Right lung (tissue), 10 donors: ENCODE measurements at places on chromosomes 16 and 17. TPM values are rescaled to one million over a fixed set of nuclear protein-coding genes. Genes with fewer than 3 reads are reported as not detected.

DNA sequence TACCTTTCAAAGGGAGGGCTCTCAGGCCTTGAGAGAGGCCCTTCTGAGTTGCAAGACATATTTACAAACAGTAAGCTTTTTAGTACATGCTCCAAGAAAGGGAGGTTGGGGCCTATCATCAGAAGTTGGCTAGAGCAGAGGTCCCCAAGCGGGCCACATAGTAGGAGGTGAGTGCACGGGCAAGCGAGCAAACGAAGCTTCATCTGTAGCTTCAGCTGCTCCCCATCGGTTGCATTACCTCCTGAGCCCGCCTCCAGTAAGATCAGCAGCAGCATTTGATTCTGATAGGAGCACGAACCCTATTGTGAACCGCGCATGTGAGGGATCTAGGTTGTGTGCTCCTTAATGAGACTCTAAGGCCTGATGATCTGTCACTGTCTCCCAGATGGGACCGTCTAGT lies 26.2 kb downstream of the PRDM7 start:
- DNase-seq = no peak

DNA sequence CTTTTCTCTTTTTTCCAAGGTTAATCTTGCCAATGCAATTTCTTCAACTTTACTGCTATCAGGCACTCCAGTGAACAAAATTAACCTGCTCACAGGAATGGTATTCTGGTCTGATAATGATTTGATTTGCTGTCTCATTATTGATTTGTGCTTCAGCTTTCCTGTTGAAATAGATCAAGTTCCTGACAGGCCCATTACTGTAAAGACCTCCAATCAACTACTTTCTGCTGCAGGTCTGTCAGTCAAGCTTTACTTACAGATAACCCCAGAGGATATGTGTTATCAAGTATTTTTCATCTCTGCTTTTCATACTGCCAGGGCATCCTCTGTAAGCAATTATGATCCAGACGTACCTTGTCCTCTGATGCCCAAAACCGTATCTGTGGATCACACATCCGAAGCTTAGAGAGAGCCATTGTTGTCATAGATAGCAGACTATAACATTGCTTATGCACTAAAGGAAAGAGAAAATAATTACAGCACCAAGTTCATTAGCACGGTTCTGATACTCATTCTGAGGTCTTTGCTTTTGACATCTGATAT lies 215.6 kb downstream of the PHKB start:
- no peak for DNase-seq

GRCh38 chr16:62665269-62665668 lies 629.0 kb upstream of the CDH8 start:
- DNase-seq = no peak

DNA sequence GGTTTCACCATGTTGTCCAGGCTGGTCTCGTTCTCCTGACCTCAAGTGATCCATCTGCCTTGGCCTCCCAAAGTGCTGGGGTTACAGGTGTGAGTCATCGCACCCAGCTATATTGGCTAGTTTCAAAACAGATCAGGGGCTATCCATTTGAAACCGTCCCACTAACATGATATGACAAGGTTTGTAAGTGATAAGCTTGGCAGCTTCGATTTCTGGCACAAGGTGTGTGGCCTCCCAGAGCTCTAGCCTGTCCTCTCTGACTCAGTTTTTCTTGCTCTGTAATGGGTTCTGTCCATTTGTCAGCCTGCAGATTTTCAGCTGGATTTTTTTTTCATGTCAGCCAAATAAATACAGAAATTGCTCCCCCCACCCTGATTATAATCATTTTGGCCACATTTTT lies 31.8 kb upstream of the TENT4B start:
- DNase-seq = no peak

GRCh38 chr16:49630783-49631182 lies 225.1 kb downstream of the ZNF423 start:
- DNase-seq = no peak

GRCh38 chr17:41917679-41918313 lies 955 bp downstream of the ACLY start:
- DNase-seq = no peak

- no peak for DNase-seq
Observed at GRCh38 chr17:81026266-81027036, 8.5 kb upstream of the BAIAP2 start.

DNA sequence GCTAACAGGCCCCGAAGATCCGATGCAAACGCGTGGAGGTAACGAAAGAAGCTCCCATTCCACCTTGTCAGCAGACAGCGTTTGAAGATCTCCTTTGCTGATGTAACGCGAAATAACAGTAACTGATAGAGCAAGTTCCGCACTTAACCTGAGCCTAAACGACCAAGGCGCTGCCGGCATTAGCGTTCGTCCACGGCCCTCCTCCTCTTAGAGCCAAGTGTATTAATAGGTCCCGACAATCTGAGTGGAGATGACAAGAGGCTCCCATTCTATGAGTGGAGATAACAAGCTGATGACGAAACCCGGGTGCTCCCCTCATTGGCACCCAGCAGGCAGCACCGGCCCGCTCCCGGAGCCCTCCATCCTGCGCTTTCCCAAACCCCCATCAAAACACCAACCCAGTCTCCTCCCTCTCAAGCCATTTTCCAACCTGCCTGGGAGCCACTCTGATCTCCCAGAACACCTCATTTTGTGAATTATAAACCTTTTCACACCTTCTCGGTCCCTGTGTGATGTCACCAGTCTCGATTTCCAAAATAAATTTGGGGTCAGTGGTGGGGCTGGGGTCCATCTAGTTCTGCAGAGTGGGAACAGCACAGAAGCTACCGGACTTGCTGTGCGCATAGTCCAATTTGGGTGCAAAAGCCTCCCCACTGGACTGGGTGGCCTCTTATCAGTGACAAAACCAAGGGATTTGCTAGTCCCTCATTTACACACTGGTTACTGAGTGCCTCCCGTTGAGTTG lies 35.4 kb upstream of the ARL4D start:
- no peak for DNase-seq

DNA sequence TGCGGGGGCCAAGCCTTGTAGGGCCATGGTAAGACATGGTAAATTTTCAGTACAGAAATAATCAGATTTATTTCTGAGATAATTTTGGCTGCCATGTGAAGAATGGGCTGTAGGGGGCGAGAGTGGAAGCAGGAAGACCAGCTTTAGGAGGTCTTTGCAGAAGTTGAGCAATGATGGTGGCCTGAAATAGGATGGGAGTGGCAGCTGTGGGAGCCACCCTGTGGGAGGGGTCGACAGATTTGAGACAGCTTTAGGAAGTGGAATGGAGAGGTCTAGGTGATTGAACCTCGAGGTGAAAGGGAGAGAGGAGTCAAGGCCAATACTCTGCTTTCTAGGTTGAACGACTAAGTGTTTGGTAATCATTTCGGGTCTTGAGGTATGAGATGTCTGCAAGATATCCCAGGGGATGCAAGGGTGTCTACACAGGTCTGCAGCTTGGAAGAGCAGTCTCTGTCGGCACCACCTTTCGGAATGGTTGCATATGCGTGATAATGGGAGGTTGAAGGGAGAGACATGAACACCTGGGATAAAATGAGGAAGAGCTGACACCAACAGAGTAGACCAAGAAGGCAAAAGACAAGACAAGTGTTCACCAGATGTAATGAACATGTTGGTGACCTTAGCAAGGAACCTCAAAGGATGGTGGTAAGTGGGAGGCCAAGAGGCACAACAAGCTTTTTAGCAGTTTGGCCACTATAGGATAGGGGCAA lies 4.2 kb upstream of the ATXN7L3 start:
- DNase-seq = no peak

GRCh38 chr17:4032738-4033137 lies 68.5 kb upstream of the ATP2A3 start:
- DNase-seq = no peak

- no peak for DNase-seq
Observed at GRCh38 chr17:77386502-77387192, 245.9 kb downstream of the SEC14L1 start.

GRCh38 chr17:3978421-3979289 lies 14.4 kb upstream of the ATP2A3 start:
- no peak for DNase-seq

GRCh38 chr16:8893976-8894690 lies 12.0 kb downstream of the LITAFD start:
- DNase-seq = no peak

GRCh38 chr17:59311051-59311468 lies 20.4 kb upstream of the YPEL2 start:
- no peak for DNase-seq

GRCh38 chr16:88628512-88628974 lies 9.8 kb upstream of the IL17C start:
- DNase-seq = no peak

- no peak for DNase-seq
Observed at GRCh38 chr17:4187076-4187475, 44.1 kb downstream of the CYB5D2 start.

- no peak for DNase-seq
Observed at GRCh38 chr16:11253995-11254912, 1.8 kb downstream of the SOCS1 start.

DNA sequence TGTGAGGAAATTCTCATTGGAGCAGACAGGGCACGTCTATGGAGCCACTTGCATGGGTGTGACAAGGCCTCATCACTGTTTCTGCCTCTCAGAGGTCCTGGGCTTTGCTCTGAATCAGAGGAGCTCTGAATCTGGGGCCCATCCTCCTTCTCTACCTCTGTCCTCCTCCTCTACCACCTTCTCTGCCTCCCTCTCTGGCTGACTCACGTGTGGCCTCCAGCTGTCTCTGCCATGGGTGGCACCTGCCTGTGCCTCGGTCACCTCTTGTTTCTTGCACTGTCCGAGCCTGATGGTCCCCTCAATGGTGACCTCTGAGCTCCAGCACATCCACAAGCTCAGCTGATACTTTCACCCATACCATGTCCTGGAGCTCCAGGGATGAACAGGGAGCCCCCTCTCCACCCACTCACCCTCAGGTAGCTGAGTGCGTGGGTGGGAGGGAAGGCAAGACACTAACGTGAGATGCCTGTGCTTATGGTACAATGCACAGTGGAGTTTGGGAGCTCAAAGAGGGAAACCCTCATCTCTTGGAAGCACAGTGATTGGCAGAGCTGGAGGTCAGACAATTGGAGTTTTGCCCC lies 116.4 kb upstream of the CRHR1 start:
- DNase-seq = no peak

DNA sequence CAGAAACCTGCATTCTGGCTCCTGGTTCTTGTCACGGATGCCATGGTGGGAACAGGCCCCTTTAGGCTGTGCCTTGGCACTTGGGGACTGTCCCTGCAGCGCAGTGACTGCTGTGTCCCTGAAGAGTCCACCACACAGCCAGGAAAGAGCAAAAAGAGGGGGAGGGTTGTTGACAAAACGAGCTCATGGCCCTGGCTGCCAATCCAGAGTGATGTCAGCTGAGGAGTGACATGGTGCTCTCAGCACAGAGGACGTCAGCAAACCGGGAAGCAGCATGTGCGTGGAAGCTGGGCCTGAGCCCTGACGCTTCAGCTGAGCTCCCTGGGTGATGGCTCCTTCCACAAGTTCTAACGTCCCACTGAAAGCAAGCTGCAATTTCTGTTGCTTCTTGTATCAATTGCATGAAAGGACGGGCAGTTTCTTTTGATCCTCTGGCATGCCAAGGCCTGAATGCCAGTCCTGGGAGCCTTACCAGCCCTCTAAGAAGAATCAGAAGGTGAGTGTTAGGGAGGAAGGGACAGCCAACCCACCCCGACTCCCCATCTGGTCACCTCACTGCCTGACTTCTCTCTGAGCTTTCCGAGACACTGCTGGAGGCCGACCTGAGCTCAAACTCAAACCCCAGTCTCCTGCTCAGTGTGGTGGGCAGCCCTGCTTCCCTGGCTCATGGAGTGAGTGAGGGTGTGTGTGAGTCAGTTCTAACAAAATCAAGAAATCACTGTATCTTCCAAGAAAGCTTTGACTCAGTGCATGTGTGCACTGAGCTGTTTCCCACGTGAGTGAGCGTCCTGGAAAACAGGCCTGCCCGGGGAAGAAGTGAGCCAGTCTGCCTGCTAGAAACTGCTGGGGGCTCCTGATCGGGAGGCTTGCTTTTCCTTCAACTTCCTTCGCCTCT lies 14.7 kb upstream of the WNT3 start:
- no peak for DNase-seq

- DNase-seq = no peak
Observed at GRCh38 chr16:17155485-17155884, 315.3 kb downstream of the XYLT1 start.

- no peak for DNase-seq
Observed at GRCh38 chr16:81843243-81843582, 64.1 kb downstream of the PLCG2 start.

DNA sequence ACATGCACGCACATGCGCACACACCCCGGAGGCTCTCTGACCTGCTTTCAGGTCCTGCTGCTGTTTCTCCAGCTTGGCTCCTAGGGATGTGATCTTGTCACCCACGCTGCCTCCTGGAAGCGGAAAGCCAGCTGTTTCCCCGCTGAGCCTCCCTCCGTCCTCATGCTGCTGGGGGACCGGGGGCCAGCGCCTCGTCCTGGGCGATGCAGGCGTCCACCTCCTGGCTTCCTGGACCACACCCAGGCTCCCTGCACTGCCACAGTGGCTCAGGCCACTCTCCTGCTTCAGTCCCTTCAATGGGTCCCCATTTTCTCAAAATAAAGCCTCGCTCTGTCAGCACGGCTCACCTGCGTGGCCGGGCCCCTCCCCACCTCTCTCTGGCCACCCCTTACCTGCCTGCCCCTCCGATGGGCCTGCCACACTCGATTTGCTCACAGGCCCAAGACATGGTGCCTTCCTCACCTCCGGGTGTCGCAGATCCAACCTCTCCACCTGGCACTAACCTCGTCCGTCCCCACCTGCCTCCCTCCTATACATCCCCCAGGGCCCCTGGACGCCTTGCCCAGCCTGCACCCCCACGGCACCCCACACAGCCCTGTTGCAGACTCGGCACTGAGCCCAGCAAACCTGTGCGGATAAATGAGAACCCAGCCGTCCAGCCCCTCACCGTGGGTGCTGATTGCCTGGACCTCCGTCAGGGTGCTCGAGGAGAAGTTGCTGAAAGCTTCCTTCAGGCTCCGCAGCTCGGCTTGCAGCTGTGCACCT lies 6.6 kb downstream of the ASGR2 start:
- no peak for DNase-seq

- DNase-seq = no peak
Observed at GRCh38 chr17:56085576-56086267, 67.6 kb upstream of the ANKFN1 start.

DNA sequence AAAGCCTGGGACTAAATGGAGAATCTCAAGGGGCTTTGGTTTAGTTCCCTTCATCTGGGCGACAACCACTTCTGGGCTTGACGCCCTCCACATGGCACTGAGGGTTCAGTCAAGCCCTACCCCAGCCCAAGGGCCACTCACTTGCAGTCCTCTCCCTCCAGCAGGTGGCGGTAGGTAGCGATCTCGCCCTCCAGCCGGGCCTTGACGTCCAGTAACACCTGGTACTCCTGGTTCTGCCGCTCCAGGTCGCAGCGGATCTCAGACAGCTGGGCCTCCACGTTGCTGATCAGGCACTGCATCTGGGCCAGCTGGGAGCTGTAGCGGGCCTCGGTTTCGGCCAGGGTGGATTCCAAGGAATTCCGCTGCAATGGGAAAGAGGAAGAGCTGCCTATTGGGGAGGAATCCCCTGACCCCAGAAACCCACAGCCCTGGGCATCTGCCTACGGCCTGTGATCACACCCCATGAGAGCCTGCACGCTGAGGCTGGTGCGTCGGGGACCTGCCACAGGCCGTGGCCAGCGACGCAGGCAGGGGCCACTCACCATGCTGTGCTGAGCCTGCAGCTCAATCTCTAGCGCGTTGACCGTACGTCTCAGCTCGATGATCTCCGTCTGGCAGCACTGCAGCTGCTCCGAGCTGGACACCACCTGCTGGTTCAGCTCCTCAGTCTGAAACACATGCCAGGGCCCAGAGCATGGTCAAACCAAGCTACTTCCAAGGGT lies 2.7 kb downstream of the KRT36 start:
- no peak for DNase-seq

Gene BTBD17
- 0.68 TPM for polyA plus RNA-seq

Gene CCL7
- not detected for polyA plus RNA-seq

Gene CLEC18A
- 0.89 TPM for polyA plus RNA-seq

Gene SLC16A6
- polyA plus RNA-seq = 1.0 TPM

Gene TP53TG3
- polyA plus RNA-seq = not detected

Gene ZNF385C
- polyA plus RNA-seq = 2.6 TPM

Gene RAB37
- polyA plus RNA-seq = 9.1 TPM
